ENCODE measurements at places on chromosomes 11 and 22. TPM values are rescaled to one million over a fixed set of nuclear protein-coding genes. Genes with fewer than 3 reads are reported as not detected.

GRCh38 chr22:34861787-34862186 lies 204.2 kb upstream of the ISX start:
- no peak for DNase-seq
- H3K27me3 ChIP-seq = no peaks in the 10 kb centered on the region
- H3K4me3 ChIP-seq = no peak overlapping the region
- no peaks in the 10 kb centered on the region for H3K4me1 ChIP-seq
- H3K36me3 ChIP-seq = no peaks in the 10 kb centered on the region
- no peak overlapping the region for H3K27ac ChIP-seq

- no peaks in the 10 kb centered on the region for H3K27me3 ChIP-seq
- no peaks in the 10 kb centered on the region for H3K36me3 ChIP-seq
- H3K4me3 ChIP-seq = no peak overlapping the region
- DNase-seq = no peak
Observed at GRCh38 chr22:38246046-38246658, 26.7 kb downstream of the TMEM184B start.

- H3K4me3 ChIP-seq = no peak overlapping the region
- H3K4me1 ChIP-seq = peaks cover 14% of the 10 kb centered on the region
- peaks cover 16% of the 10 kb centered on the region for H3K27me3 ChIP-seq
- no peak for DNase-seq
- H3K27ac ChIP-seq = no peak overlapping the region
- H3K36me3 ChIP-seq = no peaks in the 10 kb centered on the region
Observed at GRCh38 chr22:50182176-50183081, 3.3 kb upstream of the TRABD start.

DNA sequence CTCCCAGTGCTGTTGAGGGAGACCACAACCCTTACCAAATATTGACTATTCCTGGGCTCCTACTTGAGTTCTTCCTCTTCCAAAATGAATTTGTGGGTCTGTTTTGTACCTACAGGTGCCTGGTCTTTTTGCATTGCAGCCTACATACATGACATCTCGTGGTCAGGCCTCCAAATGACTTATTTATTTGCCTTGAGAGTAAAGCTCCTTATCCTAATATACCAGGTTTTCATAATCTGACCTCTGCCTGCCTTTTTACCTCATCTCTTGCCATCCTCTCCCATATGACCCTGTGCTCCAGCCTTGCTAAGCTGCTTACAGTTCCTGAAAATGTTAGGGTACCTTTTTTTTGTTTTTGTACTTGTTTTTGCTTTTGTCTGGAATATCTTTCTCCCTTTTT lies 130.4 kb downstream of the UVRAG start:
- no peaks in the 10 kb centered on the region for H3K36me3 ChIP-seq
- DNase-seq = no peak
- H3K27me3 ChIP-seq = no peaks in the 10 kb centered on the region
- H3K4me1 ChIP-seq = peaks cover 12% of the 10 kb centered on the region

The OLFML1 gene
- not detected for total RNA-seq
